Endothelial cell (in vitro differentiated cells): ENCODE measurements at places on chromosomes 13 and 19. TPM values are rescaled to one million over a fixed set of nuclear protein-coding genes. Genes with fewer than 3 reads are reported as not detected.

Gene CLDND2
- total RNA-seq: not detected

Gene BRSK1
- total RNA-seq: 14.1 TPM

Gene C19orf85
- not detected for total RNA-seq

Gene GAPDHS
- not detected for total RNA-seq

Gene TUBB4A
- total RNA-seq: 0.21 TPM

Gene SOX1
- total RNA-seq: 1.7 TPM
